ENCODE measurements at places on chromosomes 2 and 18.

- DNase-seq, result peak; percentile 15
Observed at GRCh38 chr2:38549851-38550250, 52.9 kb downstream of the HNRNPLL start.

DNA sequence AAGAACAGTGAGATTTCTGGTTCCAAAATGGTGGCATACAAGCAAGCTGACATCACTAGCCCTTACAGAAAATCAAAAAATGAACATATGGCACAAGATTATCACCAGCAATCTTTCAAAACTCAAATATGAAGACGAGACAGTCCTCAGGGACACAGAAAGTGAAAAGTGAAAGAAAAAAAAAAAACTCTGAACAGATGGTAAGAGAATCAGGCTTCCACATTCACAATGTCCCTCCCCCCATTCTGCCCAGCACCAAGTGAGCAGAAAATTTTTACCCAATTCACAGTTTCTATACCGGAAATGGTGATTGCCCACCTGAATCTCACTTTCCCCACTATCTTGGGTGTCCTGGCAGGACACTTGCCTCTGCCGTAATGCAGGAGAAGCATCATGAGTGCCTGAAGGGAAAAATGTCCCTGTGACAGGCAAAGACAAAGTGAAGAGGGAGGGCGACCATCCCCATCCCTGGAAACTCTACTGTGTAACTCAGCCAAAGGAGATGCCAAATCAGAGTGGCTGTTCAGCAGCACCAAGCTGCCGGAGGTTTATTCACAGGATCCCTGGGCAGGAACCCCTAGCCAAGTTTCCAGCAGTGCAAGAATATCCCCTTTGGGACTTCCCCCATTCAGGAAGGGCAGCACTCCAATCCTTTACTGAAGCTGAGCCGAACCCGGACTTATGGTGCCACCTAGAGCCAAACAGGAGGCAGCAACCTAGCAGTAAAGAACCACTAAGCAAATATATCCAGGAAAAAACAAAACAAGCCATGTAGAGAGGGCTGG is 312.2 kb downstream of the LRATD1 start:
- peak; percentile 31 for DNase-seq

DNA sequence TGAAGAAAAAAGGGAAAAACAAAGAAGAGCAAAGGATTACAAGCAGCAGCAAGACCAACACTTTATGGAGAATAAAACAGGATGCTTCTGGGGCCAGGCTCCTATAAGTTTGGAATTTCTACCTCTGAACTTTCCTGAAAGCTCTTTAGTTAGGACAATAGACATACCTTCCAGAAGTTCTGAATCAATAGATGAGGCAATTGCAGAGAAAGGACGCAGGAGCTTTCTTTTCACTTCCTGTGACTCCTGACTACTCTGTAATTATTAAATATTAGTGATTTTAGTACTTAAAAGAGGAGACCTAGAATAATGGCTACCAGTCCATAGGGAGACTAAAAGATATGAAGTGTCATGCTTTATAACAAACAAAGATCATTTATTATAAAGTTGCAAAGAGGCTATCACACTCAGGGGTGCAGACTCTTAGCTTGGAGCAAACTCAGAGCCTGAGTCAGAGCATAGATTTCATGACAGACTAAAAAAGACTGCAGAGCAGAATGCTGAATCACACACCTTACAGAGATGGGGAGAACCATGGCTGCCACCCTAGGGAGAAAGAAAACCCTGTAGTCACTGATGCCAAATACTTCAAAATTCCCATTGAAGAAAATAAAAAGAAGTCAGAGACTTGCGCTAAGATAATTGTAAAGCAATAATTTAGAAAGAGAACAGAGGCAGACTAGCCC is 52.5 kb upstream of the FAM136A start:
- DNase-seq, result peak; percentile 42

GRCh38 chr18:22219568-22220355 is 50.4 kb downstream of the GATA6 start:
- no peak for DNase-seq

DNA sequence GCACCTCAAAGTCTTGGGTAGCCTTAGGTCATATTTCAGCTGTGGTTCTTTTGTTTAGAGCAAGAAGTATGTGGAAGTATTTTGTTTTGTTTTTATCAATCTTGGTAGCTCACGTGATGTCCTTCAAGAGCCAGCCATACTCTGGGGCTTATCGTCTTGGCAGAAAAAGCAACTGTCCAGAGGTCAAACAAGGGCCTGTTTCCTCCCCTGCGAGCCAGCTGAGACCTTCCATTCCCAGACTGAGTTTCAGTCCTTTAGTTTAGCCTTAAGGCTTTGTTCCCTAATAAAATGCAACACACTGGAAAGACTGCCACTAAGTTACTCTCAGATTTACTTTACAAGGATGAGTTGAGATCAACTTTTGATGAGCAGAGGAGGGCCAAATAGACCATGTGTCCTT is 63.5 kb downstream of the TXNL1 start:
- DNase-seq, result no peak

DNA sequence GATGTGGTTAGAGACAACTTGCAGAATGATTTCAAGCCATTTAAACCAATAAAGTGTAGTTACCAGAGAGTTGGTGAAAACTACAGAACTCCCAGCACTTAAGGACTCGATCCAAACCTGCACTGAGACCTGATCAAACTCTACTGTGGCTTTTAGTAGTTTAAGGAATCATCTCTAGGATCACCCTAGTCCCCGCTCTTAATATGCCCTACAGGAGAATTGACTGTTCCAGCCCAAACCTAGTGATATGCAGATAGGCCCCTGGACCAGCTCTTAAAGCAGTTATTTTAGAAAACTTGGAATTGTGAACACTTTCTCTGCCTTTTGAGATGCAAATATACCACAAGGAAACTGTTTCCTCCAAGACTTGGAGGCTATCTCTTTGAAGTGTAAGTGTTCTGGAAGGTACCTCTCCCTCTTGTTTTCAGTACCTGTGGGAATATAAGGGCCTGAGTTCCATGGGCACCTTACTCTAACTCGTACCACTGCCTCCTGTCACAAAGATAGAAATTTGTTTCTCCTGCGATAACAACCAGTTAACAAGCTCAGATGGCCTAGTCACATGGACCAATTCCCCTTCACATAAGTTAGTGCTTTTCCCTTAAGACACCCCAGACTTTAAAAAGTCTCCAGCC is 1367.2 kb upstream of the SLC39A10 start:
- DNase-seq, result no peak

DNA sequence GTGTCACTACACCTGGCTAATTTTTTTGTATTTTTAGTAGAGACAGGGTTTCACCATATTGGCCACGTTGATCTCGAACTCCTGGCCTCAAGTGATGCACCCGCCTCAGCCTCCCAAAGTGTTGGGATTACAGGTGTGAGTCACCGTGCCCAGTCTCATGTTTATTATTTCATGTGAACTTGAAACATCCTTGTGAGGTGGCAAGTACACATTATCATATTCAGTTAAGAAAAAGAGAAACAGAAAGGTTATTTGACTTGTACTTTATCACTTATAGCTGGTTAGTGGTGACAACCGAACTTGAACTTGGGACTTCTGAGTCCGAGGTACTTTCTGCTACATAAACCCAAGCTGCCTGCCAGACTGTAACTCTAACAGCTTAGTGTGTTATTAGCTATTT is 24.4 kb downstream of the ABHD3 start:
- DNase-seq, result no peak

DNA sequence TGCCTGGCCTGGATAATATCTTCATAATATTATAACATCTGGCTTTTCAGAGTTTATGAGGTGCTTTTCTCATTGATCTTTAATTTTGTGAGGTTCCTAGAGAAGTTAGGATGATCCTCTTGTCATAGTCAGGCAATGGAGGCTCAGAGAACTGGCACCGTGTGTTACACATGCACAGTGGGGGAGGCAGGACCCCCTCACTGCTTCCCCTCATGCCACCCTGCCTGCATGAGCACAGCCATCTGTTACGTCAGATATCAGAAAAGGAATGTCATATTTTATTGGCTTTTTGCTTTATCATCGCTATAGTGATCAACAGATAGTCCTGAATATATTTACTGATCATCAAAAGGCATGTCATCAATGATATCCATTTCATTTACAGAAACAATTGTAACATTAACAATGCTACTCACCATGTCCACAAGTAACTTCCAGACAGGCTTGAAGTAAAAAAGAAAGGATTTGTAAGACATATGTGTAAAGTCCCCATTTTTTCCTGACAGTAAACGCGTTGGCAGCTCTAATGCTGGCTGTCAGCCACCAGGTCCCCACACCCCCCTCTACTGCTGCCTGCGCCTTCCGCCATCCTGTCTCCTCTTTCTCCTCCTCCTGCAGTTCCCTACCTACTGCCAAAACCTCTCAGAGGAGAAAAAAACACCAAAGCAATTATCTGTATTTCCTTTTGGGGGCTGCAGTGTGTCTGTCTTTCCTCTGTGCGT is 18.8 kb downstream of the ENOSF1 start:
- DNase-seq, result no peak

GRCh38 chr2:58800881-58801280 is 559.8 kb upstream of the FANCL start:
- DNase-seq, result no peak

- peak; percentile 6 for DNase-seq
Observed at GRCh38 chr2:144890828-144891227, 370.9 kb upstream of the ZEB2 start.

- no peak for DNase-seq
Observed at GRCh38 chr2:172374318-172375240, 52.8 kb upstream of the ITGA6 start.

- peak; percentile 89 for DNase-seq
Observed at GRCh38 chr18:46260016-46260878, 156.1 kb downstream of the HAUS1 start.

DNA sequence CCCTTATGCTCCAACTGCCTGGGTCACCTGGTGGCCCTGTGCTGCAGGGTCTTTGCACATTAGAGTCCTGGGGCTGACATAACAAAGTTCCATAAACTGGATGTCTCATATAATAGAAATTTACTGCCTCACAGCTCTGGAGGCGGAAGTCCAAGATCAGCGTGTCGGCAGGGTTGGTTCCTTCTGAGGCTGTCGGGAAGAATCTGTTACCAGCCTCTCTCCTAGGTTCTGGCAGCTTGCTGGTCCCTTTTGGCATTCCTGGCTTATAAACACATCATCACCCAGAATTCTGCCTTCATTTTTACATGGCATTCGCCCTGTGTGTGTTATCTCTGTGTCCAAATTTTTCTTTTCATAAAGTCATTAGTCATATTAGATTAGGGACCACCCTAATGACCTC is 170.5 kb downstream of the NDUFA10 start:
- no peak for DNase-seq

GRCh38 chr2:191844706-191845105 is 2.2 kb downstream of the CAVIN2 start:
- DNase-seq, result no peak

DNA sequence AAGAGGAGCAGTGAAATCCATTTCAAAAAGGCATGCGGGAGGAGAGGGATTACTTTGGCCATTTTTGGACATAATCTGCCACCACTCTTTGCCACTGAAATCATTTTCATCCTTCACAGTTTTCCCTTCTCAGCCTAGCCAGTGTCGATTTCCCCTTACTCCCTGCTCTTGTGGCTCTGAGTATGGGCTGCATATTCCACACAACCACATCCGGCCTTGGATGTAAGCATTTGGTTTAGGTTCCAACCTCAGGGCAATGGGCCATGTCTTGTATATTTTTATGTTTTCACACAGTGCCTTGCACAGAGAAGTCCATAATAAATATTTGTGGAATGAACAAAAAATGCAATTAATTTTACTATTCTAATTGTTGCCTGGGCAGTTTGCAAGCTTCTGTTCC is 7.7 kb upstream of the SERPINE2 start:
- peak; percentile 19 for DNase-seq

GRCh38 chr18:41647914-41648313 is 307.1 kb upstream of the PIK3C3 start:
- no peak for DNase-seq

DNA sequence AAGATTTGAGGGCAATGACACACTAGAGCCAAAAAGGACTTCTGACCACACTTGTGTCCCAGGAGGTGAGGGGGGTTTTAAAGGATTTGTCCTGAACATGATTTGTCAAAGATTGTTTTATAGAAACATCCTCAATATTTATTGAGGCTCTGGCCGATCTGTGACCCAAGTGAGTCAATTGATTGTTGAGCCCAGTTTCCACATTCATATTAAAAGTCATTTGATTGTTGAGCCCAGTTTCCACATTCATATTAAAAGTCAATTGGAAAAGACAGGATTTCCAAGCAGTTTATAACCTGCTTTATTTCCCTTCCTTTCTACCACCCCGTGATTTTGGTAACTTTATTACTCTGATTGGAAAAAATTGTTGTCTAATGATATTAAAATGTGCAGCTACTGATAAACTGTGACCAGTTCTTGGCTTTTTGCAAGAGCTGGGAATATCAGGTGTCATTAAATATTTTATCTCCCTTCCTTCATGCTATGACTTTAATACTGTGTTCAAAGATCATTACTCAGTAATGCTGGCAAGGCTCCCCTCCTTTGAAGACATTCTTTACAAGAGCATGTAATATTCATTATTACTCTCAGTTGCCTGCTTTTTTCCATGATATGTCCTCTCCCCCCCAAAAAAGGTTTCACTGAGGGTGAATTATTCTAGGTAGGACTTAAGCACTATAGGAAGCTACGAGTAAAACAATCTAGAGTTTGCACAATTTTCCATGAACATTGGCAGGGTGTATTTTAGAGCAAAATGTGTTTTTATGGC is 75.3 kb downstream of the HRH4 start:
- no peak for DNase-seq

GRCh38 chr2:108316033-108316432 is 27.3 kb downstream of the SULT1C2 start:
- DNase-seq, result no peak

- DNase-seq, result no peak
Observed at GRCh38 chr18:3611313-3612090, 161.5 kb downstream of the TGIF1 start.

- DNase-seq, result no peak
Observed at GRCh38 chr2:59027320-59027719, 786.2 kb upstream of the FANCL start.

DNA sequence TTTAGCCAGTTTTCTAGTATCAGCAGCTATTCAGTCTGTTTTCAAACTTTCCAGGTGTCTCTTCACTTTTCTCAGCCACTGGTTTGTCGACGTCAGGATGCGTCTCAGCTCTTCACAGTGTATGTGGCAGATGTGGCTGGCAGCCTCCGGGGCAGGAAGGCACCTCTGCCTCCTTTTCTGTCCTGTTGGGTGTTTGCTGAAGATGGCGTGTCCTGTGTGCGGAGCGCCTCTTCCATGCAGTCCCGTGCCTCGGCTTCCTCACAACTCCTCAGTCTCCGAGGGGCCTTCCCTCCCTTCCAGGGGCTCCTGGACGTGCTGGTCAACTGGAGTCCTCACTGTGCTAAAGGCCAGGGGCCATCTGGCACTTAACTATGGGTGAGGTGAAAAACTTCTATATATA is 65.4 kb upstream of the PXDN start:
- no peak for DNase-seq

DNA sequence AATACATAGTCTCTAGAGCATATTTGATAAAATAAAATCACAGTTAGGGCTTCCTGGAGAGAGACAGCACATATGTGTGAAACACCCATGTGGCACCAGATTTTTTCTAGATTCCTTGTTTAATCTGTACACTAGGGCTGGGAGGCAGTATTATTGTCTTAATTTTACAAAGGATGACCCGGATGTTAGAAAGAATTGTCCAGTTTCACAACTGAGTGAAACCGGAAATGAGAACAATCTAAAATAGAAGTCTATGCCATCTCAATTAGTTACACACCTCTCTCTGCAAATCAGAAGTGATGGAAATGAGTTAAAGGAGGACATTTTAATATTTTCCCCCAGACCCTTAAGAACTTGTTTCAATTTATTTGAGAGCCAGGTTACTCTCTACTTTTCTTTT is 463.7 kb upstream of the DSEL start:
- no peak for DNase-seq

- peak; percentile 37 for DNase-seq
Observed at GRCh38 chr2:152396763-152397162, 61.8 kb downstream of the FMNL2 start.

- no peak for DNase-seq
Observed at GRCh38 chr18:12883372-12883683, 709 bp downstream of the PTPN2 start.

Data from EL (cell line).